ENCODE measurements at places on chromosomes 4 and X. TPM values are rescaled to one million over a fixed set of nuclear protein-coding genes. Genes with fewer than 3 reads are reported as not detected.

VEGFD gene
- 41.1 TPM for polyA plus RNA-seq

XKRX gene
- polyA plus RNA-seq: 2.4 TPM

- no peak for DNase-seq
Measured at GRCh38 chr4:177051473-177052060, 258.1 kb upstream of the NEIL3 start.

DNA sequence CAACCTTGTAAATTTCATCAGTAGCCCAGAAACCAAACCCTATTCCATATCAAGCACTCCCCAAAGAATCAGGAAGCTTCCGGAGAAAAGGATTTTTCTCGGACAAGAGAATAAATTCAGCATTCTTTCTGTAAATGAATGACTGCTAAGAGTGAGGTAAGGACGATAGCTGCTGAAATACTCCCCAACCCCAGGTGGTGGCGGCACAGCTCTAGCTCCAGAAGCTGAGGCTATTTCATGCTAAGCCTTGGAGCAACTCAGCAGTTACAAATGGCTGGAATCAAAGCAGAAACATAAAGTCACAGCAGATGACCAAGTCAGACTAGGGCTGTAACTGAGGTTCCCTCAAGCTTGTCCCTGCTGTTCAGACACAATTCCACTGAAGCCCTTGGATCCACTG is 13.9 kb upstream of the PCDH19 start:
- no peak for DNase-seq

GRCh38 chrX:2965965-2966364 is 36.8 kb upstream of the ARSD start:
- DNase-seq: no peak

GRCh38 chr4:48275247-48275646 is 5.6 kb upstream of the TEC start:
- peak; percentile 13 for DNase-seq

Data from left lung (tissue), 14 donors.